ENCODE measurements at places on chromosomes 2 and 18.

DNA sequence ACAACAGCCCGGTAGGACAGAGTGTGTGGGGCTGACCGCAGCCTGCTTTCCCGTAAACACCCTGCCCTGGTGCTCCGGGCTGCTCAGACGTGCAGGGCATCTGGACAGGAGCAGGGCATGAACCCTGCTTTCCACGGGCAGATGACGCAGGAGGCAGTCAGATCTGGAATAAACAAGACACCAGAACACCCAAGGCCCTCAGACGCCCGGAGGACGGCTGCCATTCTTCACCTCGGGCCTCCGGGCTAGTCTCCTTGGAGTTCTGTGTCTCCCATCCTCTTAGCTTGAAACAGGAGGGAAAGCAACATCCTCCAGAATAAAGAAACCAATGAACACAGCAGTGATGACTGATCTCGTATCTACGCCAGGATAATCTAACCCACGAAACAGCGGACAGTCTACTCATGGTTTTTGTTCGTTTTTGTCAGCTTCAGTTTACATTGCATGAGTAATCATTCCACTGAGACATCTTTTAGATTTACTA, 7.3 kb downstream of the PXDN start:
- no peak for DNase-seq

DNA sequence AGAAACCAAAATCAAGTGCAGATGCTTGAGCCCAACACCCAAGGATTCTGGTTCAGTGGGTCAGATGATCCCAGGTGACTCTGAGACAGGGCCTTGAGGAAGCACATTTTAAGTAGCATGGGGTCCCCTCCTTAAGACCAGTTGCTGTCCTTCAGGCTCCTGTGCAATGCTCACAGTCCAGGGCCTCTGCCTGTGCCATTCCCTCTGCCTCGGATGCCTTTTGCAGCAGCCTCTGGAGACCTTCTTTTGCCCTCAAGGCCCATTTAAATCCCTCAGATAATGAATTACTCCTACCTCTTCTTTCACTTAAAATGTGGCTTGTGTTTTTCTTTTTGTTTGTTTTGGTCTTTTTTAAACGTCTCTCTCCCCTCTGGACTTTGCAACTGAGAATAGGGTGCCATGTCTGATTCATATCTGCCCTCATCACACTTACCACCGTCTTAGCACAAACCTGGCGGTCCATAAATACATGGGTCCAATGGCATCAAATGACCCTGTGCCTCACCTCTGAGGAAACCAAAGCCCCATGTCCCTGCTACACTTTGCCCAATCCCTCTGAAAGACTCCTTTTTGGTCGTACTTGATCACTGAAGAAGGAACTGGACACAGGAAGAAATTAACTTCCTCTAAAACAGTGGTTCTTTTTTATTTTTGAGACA, 14.2 kb downstream of the ACTG2 start:
- DNase-seq = no peak

DNA sequence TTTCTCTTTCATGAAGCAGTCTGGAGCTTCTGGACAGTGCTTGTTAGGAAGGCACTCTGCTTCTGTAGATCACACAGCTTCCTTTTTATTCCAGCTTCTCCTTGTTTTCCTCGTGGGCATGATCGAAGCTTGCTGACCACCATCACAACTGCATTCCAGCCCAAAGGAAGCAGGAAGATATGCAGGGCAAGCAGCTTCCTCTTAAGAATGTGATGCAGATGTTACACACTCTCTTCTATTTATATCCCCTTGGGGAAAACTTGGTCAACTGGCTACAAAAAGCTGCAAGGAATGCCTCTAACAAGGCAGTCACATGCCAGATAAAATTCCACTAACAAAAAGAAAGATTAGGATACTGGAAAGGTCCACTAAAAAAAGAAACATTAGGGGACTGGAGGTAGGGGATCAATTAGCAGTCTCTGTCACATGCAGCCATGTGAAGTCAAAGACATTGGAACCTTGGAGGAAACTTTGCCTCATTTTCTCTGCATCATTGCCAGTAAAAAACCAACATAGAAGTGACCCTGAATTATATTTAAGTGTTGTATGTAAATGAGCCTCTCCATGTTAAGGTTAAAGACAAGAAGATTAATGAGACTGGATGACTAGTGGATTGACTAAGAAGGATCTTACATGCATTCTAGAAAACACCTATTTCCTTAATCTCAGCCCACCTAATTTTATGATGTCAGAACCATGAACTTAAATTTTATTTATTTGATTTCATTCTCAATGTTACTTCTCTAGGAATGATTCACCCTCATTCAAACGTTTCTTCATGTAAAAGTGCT, 98.3 kb downstream of the NAB1 start:
- no peak for DNase-seq

DNA sequence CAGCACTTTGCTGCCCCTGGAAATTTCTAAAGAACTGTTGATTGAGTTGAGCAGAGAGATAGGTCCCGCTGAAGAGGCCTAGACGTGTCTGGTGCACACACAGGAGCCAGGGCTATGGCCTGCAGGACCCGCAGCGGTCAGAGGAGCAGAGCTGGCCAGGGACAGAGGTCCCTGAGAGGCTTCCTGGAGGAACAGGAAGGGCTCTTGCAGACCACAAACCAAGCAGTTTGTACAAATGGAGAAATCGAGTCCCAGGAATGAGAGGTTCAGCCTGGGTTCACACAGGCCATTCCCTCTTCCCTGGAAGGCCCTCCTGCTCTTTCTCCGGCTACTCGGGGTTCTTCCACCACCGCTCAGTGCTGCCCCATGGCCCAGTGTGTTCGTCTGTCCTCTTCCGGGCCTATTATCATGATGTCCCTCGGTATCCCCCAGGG, 1.2 kb upstream of the BIN1 start:
- no peak for DNase-seq

GRCh38 chr18:36066686-36067054, 689 bp downstream of the RPRD1A start:
- DNase-seq = no peak

DNA sequence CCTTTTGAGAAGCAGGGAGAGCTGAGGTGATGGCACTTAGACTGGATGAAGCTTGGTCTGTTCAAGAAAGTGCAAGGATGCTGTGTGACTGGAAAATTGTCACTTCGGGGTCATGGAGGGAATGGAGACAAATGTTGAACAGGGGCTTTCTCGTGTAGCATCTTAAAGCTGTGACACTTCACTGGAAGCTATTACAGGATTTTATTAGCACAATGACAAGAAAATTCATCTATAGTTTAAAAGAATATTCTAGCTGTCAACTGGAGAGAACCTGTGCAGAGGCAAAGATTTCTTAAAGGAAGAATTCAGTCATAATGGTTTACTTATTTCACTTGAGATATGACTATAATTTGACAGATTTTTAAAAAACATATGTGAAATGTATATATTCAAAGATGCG, 963.9 kb upstream of the ZEB2 start:
- DNase-seq = no peak

DNA sequence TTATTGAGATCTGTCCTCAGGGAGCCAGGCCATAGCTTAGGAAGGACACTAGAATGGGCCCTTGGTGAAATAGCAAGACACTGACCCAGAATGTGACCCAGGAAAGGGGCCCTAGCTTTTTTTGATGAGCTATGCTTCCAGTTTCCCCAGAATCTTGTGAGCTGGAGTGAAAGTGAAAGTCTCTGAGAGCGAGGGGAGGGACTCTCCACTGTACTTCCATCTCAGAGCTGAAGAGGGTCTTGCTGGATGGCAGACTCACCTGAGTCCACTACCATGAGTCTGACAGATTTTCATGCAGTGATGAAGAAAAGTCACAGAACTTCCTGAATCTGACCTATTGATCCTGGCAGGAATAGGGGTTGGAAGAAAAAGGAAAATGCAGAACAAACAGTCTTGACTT, 3.1 kb downstream of the ARHGAP25 start:
- DNase-seq = no peak

DNA sequence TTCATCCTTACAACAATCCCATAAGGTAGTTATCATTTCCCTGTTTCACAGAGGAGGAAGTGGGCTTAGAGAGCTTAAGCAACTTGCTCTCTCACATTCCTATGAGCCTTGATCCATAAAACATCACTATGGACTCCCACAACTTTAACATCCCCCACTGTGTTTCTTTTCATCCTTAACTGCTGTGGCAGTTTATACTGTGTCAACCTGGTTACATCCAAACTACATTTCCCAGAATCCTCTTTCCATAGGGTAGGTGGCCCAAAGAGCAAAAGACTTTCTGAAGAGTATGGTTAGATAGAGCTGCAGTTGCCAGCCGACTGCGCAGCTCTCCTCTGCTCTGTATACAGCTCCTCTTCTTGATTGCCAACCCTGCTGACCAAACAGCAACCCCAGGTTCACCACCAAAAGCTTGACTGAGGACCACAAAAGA, 22.5 kb downstream of the MAP3K2 start:
- DNase-seq = no peak

- DNase-seq = no peak
These were observed 30.5 kb downstream of the NAB1 start for GRCh38 chr2:190679391-190679790.

DNA sequence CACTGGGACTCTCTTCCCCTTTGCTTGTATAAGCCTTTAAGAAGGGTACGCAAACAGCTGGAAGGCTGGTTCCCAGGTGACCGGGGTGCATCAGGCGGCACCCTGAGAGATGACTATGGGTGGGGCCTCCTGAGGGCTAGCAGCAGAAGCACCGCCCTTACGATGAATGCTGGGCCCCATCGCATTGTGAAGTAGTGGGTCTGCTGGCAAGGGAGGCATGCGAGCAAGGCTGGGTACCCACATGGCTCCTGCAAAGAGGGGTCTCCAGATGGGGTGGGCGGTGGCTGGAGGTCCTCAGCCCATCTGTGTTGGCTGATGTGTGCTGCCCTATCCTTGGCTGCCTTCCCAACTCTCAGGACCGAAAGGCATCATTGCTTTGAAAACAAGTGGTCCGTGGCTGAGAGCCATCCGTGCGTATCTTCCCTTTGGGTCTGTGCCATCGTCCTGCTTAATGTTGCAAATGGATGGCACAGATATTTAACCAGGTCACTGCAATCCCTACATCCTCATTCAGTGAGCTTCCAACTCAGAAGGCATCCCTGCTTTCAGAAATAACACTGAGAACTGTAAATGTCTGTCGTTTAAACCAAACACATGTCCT, 83.5 kb upstream of the GPC1 start:
- no peak for DNase-seq

DNA sequence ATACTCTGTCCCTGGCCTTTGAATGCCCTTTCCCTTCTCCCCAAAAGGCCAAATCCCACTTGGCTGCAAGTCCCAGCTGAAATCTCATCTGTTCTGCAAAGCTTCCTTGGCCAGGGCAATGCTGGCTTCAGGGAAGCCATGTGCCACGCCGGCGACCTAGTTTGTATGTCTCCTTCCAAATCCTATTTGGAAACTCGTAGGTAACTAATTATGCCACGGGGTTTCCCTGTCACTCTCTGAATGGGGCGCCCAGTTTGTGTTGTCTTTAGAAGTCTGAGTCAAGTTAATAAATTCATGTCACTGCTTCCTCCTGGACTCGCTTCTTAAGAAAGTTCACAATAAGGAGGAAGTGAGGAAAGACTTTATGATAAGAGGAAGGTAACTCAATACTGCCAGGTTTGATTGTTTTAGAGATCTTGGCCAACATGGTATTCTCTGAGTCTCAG, 19.1 kb downstream of the FHL2 start:
- no peak for DNase-seq

DNA sequence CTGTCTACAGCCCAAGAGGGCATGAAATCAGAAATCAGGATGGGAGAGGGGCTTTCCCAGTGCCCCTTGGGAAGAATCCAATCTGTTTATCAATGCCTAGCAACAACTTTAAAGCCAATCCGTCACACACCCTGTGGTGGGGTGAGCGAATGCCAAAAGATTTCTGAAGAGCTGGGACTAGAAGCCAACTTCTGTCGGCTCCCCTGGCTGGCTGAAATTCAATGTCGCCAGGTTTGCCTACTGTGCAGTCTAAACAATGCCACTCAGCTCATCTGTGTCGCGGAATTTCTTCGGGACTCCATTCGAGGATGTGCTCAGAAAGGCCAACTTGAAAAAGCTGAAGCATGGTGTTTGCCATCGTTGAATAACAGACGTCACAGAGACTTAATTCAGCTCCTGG, 31.5 kb upstream of the NCKAP5 start:
- no peak for DNase-seq

DNA sequence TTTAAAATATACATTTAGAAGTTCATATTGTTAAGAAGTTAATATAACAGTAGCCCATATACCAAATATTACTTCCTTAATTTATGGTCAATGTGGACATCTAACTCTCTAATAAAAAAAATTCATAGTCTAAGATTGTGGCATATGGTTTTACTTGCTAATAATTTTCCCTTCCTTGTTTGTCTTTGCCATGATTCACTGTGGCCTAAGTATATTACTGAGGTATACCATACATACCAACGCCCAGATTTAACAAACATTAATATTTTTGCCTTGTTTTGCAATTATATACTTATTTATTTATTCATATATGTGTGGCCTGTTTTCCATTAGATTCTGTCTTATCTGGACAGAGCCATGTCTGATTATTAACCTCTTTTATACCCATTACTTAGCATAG, 54.6 kb upstream of the CCDC150 start:
- DNase-seq = no peak

DNA sequence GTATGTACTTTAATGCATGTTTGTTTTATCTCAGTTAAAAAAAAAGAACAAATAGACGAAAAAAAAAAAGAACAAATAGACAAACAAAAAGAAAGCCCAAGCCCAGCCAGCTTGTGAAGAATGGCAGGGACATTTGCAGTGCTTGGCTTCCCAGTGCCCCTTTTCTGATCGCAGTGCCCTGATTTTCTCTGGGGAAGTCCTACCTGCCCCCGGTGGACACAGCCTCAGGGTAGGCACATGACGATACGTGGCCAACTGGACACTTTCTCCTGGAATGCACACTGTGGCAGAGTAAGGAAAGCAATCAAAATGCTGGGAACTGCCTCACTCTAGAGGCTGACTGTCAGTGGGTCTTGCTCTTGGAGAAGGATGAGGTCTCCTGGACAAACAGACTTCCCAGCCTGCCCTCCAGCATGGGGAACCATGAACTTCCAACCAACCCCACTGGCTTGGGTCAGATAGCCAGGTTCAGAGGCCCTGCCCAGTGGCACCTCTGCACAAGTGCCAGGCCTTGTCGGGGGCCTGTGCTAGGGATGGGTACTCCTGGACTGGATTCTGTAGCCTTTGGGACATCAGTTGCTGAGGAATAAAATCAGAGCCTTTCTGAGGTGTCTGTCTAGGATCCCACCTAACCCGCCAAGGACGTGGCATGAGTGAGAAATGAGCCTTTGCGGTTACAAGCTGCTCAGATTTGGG, 76.7 kb downstream of the INHBB start:
- DNase-seq = no peak

DNA sequence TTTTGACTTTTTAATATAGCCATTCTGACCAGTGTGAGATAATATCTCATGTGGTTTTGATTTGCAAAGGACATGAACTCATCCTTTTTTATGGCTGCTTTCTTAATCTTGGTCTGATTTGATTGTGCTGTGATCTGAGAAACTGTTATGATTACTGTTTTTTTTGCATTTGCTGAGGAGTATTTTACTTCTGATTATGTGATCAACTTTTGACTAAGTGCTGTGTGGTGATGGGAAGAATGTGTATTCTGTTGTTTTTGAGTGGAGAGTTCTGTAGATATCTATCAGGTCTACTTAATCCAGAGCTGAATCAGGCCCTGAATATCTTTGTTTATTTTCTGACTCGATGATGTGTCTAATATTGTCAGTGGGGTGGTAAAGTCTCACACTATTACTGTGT, 16.8 kb downstream of the SP140L start:
- no peak for DNase-seq

- DNase-seq = no peak
These were observed 445.7 kb upstream of the SLC14A2 start for GRCh38 chr18:45169610-45170009.

GRCh38 chr18:73824671-73825070, 323.0 kb downstream of the FBXO15 start:
- no peak for DNase-seq

GRCh38 chr2:225022188-225022587, 20.1 kb downstream of the DOCK10 start:
- no peak for DNase-seq
